ENCODE measurements at places on chromosomes 4 and X.

- DNase-seq: no peak
Observed at GRCh38 chrX:104118765-104119164, 6.4 kb downstream of the ZCCHC18 start.

- no peak for DNase-seq
Observed at GRCh38 chr4:29113960-29114359, 1606.2 kb upstream of the PCDH7 start.

DNA sequence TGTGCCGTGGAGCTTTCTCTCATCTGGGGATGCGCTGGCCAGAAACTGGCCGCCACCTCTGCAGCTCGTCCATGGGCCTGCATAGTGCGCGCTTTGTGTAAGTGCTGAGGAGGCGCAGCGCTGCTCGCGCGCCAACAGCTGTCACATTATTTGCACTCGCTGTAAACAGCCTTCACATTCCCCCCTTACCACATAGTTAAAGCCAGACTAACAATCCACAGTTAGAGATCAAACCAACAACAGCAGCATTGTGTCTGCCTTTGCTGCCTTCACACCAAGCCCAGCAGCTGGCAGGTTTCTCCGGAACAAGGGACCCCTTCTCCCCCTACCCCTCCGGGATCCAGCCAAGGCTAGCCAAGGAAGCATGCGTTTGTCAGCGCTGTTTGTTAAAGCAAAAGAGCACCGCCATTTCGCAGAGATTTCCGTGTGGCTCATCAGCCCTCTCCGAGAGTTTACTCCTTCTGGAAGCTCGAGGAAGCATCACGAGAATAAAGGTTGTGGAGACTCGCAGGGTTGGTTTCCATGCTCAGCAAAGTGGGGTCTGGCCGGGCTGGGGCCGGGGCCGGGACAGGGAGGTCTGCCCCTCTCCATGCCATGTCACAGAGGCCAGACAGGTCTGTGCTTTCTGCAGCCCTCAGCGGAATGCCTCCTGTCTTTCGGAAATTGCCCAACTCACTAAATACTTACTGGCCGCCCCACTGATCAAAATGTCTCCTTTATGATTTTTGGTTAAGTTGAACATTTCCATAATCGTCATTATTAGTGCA is 11.0 kb downstream of the BCOR start:
- no peak for DNase-seq

- no peak for DNase-seq
Observed at GRCh38 chr4:168648929-168649328, 152.1 kb downstream of the PALLD start.

- DNase-seq: no peak
Observed at GRCh38 chrX:119145241-119145653, 17.6 kb upstream of the KIAA1210 start.

DNA sequence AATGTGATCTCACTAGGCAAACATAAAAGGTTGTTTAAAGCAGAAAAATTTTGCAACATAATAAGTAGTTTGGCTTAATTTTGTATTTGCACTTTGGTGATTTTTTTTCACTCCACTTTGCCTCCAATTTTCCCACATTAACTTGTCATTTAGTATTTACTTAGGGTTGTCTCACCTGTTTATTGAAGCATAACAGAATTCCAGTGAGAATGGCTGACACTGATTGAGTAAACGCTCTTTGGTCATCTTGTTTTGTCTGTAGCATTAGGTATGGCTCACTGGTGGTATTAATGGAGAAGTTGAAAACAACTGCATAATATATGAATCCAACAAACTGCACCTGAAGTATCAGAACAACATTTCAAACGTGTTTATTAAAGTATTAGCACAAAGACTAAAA is 799.5 kb upstream of the ADGRL3 start:
- no peak for DNase-seq

DNA sequence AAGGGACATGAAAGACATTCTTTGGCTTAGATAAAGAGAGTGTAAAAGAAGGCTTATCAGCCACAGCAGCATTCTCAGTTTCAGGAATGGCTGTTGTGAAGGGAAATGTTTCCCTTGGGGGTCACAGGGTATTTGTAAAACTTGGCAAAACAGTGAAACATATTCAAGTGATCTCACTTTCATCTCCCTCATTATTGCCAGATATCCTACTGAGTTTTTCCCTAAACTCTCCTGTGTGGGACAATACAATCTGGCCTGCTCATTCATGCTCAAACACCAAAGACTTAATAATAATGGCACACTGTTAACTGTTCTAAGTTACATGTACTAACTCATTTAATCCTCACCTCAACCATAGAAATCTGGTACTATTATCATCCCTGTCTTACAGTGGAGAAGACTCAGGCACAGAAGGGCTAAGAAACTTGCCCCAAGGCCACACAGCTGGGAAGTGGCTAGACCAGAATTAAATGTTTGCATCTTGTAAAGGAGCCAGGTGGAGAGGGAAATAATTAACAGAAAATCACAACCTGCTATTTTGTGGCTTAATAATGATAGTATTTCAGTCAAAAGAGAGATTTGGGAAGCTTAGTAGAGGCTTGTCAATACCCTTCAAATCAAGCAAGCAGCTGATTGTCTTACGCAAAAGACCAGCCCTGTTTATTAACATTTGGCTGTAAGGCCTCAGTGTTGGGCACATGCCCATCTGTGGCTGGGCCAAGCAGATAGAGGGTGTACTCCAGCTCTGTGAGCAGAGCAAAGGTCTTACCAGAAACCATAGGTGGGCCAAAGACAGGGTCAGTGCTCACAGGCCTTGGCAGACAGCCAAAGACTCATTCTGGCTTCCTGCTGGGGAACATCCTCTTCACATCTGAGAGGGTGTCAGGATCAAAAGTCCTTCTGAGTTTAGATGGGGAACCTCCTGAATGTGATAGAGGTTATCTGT is 17.3 kb downstream of the SMPX start:
- DNase-seq: no peak

DNA sequence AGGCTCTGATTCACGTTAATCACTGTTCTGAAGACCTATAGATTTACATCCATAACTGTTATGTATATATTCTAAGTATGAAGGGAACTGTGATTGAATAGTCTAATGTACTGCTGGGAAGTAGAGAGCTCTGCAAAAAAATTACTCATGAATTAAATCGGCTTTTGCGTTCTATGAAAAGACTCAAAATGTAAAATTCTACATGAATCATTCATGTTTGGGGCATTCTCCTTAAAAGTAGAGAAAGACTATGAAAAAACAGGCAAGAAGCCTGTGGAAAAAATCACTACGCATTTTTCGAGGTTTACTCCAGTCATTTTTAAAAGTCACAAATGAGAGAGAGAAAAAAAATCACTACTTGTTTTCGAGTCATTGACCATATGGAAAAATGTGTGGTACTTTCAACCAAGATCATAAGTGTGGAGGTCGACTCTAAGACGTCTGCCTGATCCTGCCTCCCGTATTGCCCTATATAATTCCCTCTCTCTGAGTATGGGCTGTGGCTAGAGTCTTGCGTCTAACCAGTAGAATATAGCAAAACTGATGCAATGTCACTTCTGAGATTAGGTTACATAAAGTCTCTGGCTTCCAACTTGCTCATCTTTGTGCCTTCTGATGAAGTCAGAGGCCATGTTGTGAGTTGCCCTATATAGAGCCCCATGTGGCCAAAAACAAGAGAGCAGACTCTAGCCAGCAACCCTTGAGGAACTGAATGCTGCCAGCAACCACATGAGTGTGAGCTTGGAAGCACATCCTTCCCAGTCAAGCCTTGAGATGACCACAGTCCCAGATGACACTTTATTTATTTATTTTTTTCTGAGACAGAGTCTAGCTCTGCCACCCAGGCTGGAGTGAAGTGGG is 32.1 kb upstream of the VEGFD start:
- no peak for DNase-seq

- DNase-seq: no peak
Observed at GRCh38 chr4:3262208-3263052, 13.5 kb downstream of the MSANTD1 start.

GRCh38 chrX:135477576-135477975 is 42.9 kb upstream of the INTS6L start:
- no peak for DNase-seq

GRCh38 chr4:148951346-148951745 is 509.1 kb upstream of the NR3C2 start:
- no peak for DNase-seq

- no peak for DNase-seq
Observed at GRCh38 chr4:54320826-54321685, 92.0 kb downstream of the PDGFRA start.

GRCh38 chrX:34849371-34849770 is 93.2 kb upstream of the FAM47B start:
- DNase-seq: no peak

DNA sequence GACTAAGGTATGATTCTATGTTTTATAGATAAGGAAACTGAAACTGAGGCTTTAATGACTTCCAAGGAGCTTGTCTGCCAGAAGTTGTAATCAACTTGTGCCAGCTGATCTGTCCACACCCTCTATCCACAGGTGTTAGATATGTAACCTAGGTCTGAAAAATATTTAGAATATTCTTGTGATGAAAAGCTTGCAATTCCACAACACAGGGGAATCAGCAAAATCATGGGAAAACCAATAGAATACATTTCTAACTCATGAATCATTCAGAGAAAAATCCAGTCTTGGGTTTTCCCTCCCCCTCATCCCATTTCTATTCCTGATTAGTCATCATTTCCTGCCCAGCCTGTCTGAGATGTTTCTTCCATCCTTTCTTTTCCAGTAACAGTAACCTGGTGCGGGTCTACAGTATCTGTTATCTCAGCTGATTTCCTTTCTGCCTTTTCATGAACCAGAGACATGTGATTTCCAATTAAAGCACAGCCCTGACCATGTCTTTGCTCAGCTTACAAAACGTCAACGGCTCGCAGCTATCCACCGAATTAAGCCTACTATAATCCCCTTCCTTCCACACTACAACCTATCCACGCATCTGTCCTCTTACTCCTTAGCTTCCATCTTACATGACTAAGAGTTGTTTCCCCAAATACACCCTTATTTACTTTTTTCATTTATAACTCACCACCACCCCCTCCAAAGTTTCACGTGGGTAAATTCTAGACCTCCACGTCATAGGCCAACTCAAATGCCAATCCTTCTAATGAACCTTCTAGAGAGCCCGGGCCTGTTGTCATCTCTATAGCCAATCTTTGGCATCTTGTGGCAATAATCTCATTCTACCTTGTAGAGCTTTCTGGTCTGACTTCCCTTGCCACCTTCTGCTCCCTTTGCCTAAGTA is 961 bp upstream of the NOCT start:
- DNase-seq: no peak

GRCh38 chr4:67549123-67549522 is 3.8 kb upstream of the CENPC start:
- DNase-seq: no peak

- DNase-seq: no peak
Observed at GRCh38 chrX:144809025-144809424, 438.3 kb upstream of the SPANXN1 start.

- DNase-seq: no peak
Observed at GRCh38 chr4:176611381-176611780, 181.3 kb downstream of the VEGFC start.

- no peak for DNase-seq
Observed at GRCh38 chr4:38567457-38567856, 96.5 kb upstream of the KLF3 start.

GRCh38 chrX:136204571-136204970 is 46.6 kb downstream of the MAP7D3 start:
- DNase-seq: no peak

- no peak for DNase-seq
Observed at GRCh38 chrX:106899841-106900240, 3.3 kb downstream of the RIPPLY1 start.

DNA sequence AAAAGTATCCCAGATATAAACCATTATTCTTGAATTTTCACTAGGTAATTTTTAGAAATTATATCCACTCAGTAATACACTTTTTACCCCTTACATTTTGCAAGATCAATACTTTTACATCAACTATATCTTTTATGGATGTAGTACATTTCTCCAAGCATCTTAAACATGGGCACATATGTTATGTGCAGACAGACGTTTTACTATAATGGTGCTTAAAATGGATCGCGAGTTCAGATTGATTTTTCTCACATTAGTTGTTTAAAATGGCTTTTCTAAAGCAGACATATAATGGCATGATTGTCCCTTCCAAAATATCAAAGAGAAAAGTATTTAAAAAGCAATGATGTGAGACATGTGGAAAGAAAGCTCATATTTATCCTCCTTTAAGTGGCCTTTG is 786.1 kb downstream of the PDHA2 start:
- no peak for DNase-seq

DNA sequence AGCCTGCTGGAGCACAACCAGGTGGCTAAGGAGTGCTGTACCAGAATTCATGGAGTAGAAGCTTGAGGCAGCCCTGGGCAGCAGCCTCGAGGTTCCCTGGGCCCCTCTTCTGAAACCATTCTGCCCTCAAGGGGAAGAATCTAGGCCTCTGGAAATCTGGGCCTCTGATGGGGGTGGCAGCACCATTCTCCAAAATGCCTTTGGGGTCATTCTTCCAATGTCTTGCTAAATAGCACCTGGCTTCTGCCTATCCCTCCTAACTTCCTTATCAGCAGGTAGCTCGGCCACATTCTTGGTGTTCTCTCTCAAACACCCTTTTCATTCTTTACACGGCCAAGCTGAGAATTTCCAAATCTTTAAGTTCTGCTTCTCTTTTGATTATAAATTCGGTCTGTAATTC is 473.6 kb downstream of the BCOR start:
- no peak for DNase-seq

- no peak for DNase-seq
Observed at GRCh38 chrX:12142661-12143060, 4.4 kb downstream of the FRMPD4 start.

GRCh38 chr4:76441881-76442280 is 6.9 kb downstream of the SHROOM3 start:
- DNase-seq: no peak

DNA sequence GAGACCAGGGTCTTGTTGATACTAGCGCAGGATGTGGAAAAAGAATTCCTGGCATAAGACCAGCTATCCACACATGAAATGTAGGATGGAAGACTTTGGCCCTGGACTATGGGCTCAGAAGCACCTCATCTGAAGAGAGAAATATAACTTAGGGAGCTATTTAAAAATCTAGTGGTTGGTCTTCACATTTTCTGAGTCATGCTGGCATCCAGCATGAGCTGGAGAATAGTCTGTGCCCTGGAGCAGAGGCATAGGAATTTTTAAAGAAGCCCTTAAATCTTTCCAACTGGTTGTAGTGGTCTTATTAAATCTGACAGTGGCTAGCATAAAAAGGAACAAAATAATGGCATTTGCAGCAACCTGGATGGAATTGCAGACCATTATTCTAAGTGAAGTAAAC is 86.3 kb downstream of the SMARCA5 start:
- DNase-seq: no peak

DNA sequence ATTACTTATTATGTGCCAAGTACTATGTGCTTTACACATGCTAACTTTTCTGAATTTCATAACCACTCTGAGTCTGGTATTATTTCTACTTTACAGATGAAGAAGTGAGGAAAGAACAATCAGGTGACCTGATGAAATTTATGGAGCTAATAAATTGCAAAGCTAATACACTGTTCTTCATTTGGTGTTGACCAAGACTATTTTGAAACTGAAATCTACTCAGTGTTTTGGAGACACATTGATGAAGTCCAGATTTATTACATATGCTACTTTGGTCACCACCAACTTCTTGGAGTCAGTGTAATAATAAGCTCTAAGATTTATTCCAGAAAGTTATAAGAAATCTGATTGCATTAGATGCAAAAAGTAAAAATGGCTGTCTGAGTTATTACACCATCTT is 637.9 kb downstream of the FAT4 start:
- DNase-seq: no peak

GRCh38 chr4:153141238-153141637 is 63.0 kb upstream of the TRIM2 start:
- DNase-seq: no peak

- no peak for DNase-seq
Observed at GRCh38 chrX:16376056-16376455, 208.8 kb downstream of the MAGEB17 start.

- no peak for DNase-seq
Observed at GRCh38 chr4:75516144-75516543, 1.9 kb downstream of the THAP6 start.

All from activated CD8-positive, alpha-beta memory T cell treated with anti-CD3 and anti-CD28 coated beads for 48 hours (primary cell).